ENCODE measurements at places on chromosomes 7 and 10.

DNA sequence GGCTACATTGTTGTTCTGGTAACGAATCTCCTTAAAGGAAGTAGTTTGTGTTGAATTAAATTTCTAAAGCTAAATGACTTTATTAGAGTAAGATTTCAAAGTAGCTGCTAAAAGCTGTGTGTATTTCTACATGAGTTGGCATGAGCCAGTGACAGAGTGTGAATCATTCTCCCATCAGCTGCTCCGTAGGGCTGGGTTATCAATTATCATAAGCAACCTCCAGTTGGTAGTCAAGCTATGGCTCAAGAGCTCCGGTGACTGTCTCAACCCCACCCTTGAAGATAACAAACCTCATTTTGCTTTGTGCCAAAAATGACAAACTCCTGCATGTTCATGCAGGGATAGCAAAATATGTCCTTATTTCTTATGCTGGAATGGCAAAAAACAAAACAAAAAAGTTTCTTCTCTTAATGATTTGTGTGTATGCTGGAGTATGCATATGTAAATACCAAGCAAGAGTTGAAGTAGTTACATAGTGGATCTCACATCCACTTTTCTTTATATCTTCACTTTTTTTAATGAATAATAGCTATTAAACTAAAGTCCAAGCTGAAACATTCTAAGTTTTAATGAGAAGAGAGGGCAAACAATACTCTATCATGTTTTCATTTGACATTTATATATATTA is 249.4 kb downstream of the CACNA2D1 start:
- DNase-seq = no peak

DNA sequence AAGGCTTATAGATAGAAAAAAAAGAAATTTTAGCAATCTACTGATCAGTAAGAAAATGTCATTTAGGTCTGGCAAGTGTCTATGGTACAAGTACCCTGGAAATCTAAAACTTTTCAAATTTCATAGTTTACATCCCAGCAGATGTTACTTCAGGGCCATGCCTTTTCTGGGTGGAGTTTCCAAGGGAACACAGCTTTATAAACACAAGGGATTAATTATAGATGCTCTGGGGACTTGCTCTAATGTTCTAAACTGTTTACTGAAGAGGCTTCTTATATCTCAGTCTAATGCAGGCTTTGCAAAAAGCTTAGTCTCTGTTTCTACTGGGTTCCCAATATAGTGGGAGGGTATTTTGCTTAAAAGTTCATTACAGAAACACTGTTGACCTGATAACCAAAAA is 3.1 kb downstream of the CD36 start:
- no peak for DNase-seq

GRCh38 chr10:79933961-79934360 is 14.9 kb downstream of the SFTPD start:
- DNase-seq = no peak

GRCh38 chr7:31633894-31634494 is 53.0 kb upstream of the PPP1R17 start:
- no peak for DNase-seq

DNA sequence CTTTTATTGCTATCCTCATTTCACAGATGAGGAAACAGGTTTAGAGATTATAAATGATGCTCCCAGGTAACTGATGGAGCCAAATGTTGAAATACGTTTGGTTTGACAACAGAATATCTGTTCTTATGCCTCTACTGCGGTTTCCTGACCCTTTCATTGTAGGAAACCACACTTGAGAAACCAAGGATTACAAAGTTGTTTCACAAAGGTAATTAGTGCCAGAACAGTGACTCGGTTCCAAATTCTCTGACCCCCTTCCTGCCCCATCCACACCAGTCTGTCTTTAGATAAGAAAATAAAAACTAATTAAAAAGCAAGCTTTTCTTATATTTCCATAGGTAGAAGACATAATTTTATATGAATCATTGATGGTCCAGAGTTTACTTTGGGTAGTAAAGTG is 393.7 kb upstream of the MBL2 start:
- no peak for DNase-seq

- DNase-seq = no peak
These were observed 1055.1 kb downstream of the KCNMA1 start for GRCh38 chr10:76582531-76582930.

GRCh38 chr7:44392618-44393010 is 67.2 kb upstream of the CAMK2B start:
- DNase-seq = no peak

DNA sequence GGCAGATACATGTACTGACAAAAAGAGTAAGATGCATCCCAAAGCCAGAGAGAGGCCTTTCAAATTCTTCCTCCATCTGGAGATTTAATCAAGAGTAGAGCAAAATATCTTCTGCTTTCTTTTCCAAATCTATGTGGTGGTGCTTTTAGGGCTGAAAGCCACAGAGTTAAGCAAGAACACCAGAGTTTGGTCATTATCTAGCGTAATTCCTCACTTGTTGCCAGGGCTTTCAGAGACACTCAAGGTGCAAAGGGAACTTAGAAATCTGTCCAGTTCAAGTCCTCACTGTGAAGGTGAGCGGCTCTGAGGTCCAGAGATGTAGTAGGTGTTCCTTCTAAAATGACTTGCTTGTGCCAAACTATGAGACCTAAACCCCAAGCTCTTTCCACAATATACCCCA is 10.9 kb upstream of the NFE2L3 start:
- DNase-seq = no peak

- DNase-seq = no peak
These were observed 60.8 kb upstream of the MEOX2 start for GRCh38 chr7:15747301-15747700.

GRCh38 chr10:110808615-110809014 is 63.1 kb upstream of the PDCD4 start:
- DNase-seq = no peak

DNA sequence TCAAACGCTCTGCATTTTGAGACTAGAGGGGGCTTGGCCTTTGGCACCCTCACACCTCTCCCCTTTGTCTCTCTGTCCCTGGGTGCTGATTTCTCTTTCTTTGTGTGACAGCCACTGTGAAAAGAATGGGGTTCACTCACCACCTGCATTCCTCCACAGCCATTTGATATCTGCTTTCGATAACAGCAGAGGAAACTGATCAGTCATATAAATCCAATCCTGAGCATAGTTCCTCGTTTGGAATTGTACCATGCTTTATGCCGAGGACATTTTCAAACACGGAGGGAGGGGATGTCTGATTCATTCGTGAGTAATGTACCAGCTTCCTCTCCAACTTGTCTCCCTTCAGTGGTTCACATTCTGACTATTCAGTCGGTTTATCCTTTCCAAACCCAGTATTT is 15.8 kb downstream of the MET start:
- DNase-seq = no peak

DNA sequence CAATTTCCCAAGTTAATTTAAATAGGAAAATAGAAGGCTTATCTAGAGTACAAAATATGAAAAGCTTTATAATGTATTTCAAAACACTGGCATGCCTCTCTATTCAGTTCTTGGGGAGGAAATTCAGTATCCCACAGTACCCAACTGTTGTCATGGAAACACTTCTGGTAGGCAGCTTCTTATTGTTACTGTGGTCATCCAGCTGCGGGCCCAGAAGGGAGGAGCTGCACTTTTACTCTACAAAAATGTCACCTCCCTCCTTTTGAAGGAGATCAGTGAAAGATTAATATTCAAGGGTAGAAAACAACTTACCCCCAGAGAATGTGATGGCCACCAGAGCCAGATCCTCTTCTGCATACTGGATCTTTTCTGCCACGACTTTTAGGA is 202.8 kb downstream of the RAPGEF5 start:
- DNase-seq = no peak

- no peak for DNase-seq
These were observed 103.8 kb downstream of the XRCC2 start for GRCh38 chr7:152572101-152572500.

- DNase-seq = no peak
These were observed 78.1 kb downstream of the CXCL12 start for GRCh38 chr10:44306762-44307161.

DNA sequence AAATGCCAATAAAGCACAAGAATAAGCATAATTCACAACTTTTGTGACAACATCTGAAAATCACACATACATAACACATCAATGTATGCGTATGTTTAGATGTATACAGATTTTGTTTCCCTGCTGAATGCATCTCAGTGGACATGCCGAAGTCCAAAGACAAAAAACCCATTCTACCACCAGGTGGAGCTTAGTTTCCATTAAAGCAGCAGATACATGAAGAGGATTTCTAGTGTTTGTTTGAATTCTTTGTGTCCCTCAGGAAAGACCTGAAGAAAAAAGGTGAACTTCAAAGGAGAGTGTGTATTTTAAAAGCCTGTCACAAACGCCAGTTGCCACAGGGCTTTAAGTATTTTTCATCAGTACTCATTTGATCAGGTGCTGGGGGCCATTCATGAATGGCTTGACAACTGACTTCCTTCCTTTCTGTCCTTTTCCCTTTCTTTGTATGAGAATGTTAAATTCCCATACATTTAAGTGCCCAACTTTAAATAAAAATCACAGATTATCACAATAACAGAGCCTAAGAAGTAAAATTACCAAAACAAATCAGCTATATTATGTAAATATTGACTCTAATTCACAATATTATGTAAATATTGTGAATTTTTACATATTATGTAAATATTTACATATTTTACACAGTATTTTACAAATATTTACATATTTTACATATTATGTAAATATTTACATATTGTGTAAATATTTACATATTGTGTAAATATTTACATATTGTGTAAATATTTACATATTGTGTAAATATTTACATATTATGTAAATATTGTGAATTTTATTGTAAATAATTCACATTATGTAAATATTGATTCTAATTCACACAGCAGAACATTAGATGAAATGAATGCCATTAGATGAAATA is 343.0 kb downstream of the CRPPA start:
- peak; percentile 44 for DNase-seq

- no peak for DNase-seq
These were observed 100.2 kb upstream of the SAMD8 start for GRCh38 chr10:75011221-75011620.

GRCh38 chr10:16646181-16647059 is 124.7 kb upstream of the C1QL3 start:
- no peak for DNase-seq

DNA sequence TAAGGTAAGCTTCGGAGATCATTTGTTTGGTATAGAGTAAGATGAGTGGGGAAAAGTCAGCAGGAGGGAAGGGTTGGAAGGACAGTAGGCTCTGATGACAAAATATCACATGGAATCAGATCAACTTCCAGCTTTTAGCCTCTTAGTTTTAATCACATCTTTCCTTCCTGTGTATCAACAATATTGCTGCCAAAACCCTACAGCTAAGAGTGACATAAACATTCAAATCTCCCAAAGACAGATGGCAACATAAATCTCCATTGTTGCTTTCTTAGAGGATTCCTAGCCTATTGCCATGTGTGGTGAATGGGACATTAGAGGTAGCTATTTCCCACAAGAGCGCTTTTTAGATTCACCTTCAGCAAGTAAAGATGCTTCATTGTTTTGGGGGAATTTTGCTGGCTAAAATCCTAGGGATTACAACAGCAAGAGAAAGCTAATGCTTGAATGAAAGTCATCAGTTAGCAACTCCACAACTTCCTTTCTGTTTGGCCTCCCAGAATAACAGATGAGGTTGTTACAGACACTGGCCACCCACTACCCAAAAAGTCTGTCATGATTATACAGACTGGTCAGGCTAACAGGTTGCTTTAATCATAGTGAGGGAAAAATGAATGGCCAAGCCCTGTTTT is 35.2 kb upstream of the FZD1 start:
- no peak for DNase-seq

DNA sequence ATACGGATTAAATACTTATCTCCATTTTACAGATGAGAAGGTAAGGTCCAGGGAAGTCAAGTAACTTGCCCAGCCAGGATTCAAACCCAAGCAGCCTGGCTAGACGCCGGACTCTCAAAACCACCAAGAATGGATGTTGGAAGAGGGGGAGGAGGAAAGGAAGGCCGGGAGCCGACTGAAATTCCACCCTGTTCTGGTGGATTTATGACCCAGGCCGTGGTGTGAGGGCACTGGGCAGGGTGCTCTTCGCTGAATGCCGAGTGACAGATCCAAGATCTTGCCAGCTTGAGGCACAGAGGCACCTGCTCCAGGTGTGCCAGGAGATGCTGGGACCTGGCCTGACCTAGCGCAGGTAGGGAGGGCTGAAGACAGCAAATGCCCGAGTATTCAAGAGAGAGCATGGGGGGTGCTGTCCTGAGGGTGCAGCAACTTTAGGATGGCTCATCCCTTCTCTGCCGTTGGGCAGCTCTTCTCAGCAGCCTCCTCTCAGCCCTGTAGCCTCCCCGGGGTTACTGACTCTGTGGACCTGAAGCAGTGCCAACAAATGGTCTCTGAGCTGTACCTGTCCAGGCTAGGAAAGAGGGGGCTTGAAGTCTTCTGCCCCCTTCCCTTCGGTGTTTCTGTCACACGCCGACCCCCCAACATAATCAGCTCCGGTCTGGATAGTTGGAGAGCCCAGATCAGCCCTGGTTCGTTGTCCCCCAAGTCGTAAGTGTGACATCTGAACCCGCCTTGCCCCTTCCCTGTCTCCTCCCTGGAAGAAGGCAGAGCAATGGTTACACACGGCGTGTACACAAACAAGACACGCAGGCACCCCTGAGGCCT is 713 bp downstream of the LOXL4 start:
- DNase-seq = no peak

DNA sequence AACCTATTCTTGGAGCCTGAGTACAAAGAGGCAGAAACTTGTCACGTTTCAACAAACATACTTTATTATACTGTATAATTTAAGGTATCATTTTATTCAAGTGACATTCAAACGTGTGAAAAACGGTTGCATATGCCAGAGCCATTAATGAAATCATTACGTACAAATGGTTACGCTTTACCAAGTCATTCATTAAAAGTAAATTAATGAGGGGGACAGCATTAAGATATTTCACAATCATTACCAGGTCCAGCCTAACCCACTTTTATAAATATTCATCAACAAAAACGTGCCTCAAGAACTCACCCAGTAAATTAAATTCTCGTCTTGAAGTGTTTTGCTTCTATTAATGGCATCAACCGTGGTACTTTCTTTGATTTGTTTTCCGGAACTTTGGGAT is 253.0 kb downstream of the RPS24 start:
- DNase-seq = no peak

DNA sequence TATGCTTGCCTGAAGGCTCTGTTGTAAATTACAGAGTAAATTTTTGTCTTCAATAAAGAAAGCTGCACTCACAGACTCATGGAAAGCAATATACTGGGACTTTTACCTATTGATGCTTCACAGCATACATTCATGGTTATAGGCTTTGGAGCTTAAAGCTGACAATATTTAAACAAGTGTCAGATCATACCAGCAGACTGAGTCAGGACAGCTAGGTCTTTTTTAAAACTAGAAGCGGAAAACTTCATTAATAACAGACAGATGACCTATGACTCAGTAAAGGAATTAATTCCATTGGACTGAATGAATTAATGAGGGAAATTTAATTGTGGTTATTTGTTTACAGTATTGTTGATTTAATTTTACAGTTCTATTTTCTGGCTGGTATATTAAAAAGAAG is 165.8 kb upstream of the DGKB start:
- DNase-seq = no peak
